ENCODE measurements at places on chromosomes 2 and 18. TPM values are rescaled to one million over a fixed set of nuclear protein-coding genes. Genes with fewer than 3 reads are reported as not detected.

RMC1 gene
- total RNA-seq, result 14.6 TPM

FAM161A gene
- 7.2 TPM for total RNA-seq

SERPINB13 gene
- not detected for total RNA-seq

UGT1A5 gene
- not detected for total RNA-seq

STPG4 gene
- total RNA-seq, result 0.10 TPM

CLEC4F gene
- total RNA-seq, result not detected

CNGA3 gene
- total RNA-seq, result 0.06 TPM

IL1R1 gene
- 25.3 TPM for total RNA-seq

SP140L gene
- 3.5 TPM for total RNA-seq

TRAPPC8 gene
- total RNA-seq, result 14.2 TPM

IMPA2 gene
- total RNA-seq, result 63.1 TPM

ASB18 gene
- total RNA-seq, result not detected

PRSS56 gene
- 0.27 TPM for total RNA-seq
